ENCODE measurements at places on chromosomes 4 and X. TPM values are rescaled to one million over a fixed set of nuclear protein-coding genes. Genes with fewer than 3 reads are reported as not detected.

GRCh38 chr4:95660719-95661118 is 111.9 kb upstream of the UNC5C start:
- H3K27ac ChIP-seq: no peak overlapping the region
- H3K4me1 ChIP-seq: no peaks in the 10 kb centered on the region
- H3K36me3 ChIP-seq: no peaks in the 10 kb centered on the region
- no peaks in the 10 kb centered on the region for H3K27me3 ChIP-seq

- H3K4me1 ChIP-seq: no peaks in the 10 kb centered on the region
- peak; percentile 14 for DNase-seq
- H3K4me3 ChIP-seq: no peak overlapping the region
- no peaks in the 10 kb centered on the region for H3K36me3 ChIP-seq
Measured at GRCh38 chr4:3747581-3747904, 18.6 kb upstream of the ADRA2C start.

- peaks cover 54% of the 10 kb centered on the region for H3K4me1 ChIP-seq
- no peaks in the 10 kb centered on the region for H3K36me3 ChIP-seq
- DNase-seq: no peak
- no peaks in the 10 kb centered on the region for H3K27me3 ChIP-seq
Measured at GRCh38 chr4:95363559-95363925, 185.2 kb downstream of the UNC5C start.

DNA sequence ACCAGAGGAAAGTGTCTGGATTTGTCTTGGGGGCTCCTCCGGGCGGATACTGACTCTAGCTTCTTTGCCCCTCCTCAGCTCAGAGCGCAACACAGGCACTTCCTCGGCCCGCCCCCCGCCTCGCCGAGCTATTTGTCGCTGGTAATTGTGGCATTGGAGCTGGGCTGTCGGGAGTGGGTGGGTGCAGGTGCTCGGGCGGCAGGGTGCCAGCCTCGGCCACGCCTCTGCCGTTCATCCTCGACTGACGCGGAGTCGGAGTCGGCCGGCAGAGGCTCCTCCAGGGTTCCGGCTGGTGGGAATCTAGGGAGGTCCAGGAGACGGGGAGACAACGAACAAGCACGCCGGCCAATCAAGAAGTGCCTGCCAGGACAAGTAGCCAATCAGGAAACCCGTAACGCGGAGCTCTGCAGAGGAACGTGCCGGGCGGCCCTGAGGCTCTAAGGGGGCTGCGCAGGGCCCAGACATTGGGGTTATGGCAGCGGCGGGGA is 3.9 kb upstream of the SYN1 start:
- no peak overlapping the region for H3K27ac ChIP-seq
- H3K4me1 ChIP-seq: no peaks in the 10 kb centered on the region
- DNase-seq: peak; percentile 68
- no peaks in the 10 kb centered on the region for H3K36me3 ChIP-seq
- H3K4me3 ChIP-seq: no peak overlapping the region

GRCh38 chr4:114077610-114078009 is 98.2 kb upstream of the ARSJ start:
- no peak overlapping the region for H3K4me3 ChIP-seq
- H3K27me3 ChIP-seq: no peaks in the 10 kb centered on the region
- no peak for DNase-seq
- H3K36me3 ChIP-seq: no peaks in the 10 kb centered on the region
- no peaks in the 10 kb centered on the region for H3K4me1 ChIP-seq
- H3K27ac ChIP-seq: no peak overlapping the region

- H3K4me3 ChIP-seq: no peak overlapping the region
- no peak overlapping the region for H3K27ac ChIP-seq
- peaks cover 15% of the 10 kb centered on the region for H3K27me3 ChIP-seq
- H3K36me3 ChIP-seq: no peaks in the 10 kb centered on the region
- no peaks in the 10 kb centered on the region for H3K4me1 ChIP-seq
- no peak for DNase-seq
Measured at GRCh38 chrX:71958281-71958675, 47.6 kb downstream of the NHSL2 start.

The SMIM31 gene
- not detected for polyA plus RNA-seq

DNA sequence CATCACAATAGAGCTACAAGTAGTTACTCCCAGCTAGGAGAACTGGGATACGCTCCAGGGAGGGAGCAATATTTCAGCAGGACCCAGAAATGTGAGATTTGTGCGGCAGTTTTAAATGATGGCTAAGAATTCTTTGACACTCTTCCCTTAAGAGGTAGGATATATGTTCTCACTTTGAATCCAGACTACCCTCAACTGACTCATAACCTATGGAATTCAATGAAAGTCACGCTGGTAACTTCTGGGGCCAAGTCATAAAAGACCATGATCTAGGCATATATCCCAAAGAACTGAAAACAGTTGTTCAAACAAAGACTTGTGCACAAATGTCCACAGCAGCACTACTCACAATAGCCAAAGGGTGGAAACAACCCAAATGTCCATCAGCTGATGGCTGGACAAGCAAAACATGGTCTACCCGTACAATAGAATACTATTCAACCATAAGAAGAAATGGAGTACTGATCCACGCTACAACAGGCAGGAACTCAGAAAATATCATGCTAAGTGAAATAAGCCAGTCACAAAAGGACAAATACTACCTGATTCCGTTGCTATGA is 10.5 kb downstream of the CD99L2 start:
- H3K4me1 ChIP-seq: no peaks in the 10 kb centered on the region
- H3K36me3 ChIP-seq: no peaks in the 10 kb centered on the region
- DNase-seq: no peak
- no peak overlapping the region for H3K27ac ChIP-seq

The F11 gene
- not detected for polyA plus RNA-seq

DNA sequence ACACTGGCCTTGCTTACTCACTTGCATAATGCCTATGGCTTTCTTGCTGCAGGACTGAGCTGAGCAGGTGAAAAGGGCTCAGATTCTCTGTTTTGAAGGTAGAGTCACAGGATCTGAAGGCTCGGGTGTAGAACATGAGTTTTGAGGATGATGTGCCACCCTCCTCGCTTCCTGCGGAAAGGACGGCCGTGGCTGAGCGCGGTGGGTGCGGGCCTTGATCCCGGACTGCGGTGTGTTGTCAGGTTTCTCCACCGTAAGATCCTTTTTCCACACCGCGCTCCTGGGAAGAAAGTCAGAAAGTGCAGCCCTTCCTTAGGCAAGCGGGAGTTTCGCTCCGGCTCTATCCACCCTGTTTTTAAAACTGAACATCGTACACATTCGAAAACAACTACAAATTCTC is 36.2 kb downstream of the ZFP42 start:
- no peaks in the 10 kb centered on the region for H3K27me3 ChIP-seq
- no peak overlapping the region for H3K27ac ChIP-seq
- H3K4me3 ChIP-seq: no peak overlapping the region
- no peaks in the 10 kb centered on the region for H3K36me3 ChIP-seq

The ING2 gene
- polyA plus RNA-seq: 27.5 TPM

DNA sequence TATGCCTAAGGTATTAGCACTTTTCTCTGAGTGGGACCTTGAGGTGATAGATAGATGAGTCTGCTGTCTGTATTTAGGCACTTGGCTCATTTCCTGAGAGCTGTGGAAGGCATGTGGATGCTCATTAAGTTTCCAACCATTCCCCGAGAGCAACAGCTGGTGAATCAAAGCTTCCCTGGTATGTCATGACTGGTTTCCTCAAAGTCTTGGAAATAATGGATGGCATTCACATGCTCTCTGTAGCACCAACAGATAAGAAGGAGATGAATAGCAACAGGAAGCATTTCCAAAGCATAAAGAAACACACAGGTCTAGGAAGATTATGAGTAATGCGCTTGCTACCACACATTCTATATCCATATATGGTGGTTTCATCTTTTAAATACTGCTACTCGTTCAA is 118.3 kb upstream of the ETNPPL start:
- H3K4me1 ChIP-seq: no peaks in the 10 kb centered on the region
- no peaks in the 10 kb centered on the region for H3K36me3 ChIP-seq
- H3K4me3 ChIP-seq: no peak overlapping the region
- H3K27me3 ChIP-seq: no peaks in the 10 kb centered on the region
- H3K27ac ChIP-seq: no peak overlapping the region
- no peak for DNase-seq

GRCh38 chr4:3311095-3311372 is 18.2 kb downstream of the RGS12 start:
- DNase-seq: no peak
- H3K27ac ChIP-seq: no peak overlapping the region
- no peaks in the 10 kb centered on the region for H3K27me3 ChIP-seq
- no peaks in the 10 kb centered on the region for H3K36me3 ChIP-seq

- no peaks in the 10 kb centered on the region for H3K36me3 ChIP-seq
- no peaks in the 10 kb centered on the region for H3K27me3 ChIP-seq
- H3K27ac ChIP-seq: no peak overlapping the region
- no peak overlapping the region for H3K4me3 ChIP-seq
Measured at GRCh38 chr4:152815078-152815477, 35.3 kb downstream of the ARFIP1 start.

DNA sequence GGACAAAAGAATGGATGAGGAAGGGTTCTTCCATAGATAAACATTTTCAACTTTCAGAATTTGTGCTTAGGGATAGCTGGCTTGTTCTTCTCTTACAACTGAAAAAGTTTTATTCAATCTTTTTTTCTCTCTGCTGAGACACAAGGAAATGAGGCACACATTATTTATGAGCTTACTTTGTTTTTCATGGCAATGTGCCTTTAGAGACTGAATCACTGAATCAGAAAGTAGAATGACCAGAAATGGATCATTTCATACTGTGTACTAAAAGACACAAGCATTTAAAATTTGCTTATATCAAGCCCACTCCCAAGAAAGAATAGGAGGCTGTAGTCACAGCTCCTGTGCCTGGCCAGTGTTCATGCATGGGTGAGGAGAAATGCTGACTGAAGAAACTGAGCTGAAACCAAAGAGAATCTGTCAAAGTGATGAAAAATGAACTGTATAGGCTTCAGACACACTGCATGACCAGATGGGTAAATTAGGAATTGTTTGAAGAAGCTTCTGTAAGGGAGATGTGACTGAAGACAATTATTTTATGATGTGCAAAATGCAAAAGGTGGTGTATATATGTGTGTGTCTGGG is 413.8 kb downstream of the RAPGEF2 start:
- no peak overlapping the region for H3K27ac ChIP-seq
- no peaks in the 10 kb centered on the region for H3K27me3 ChIP-seq
- no peak overlapping the region for H3K4me3 ChIP-seq
- no peaks in the 10 kb centered on the region for H3K36me3 ChIP-seq
- peaks cover 5% of the 10 kb centered on the region for H3K4me1 ChIP-seq

- no peak overlapping the region for H3K4me3 ChIP-seq
- DNase-seq: no peak
- no peak overlapping the region for H3K27ac ChIP-seq
- no peaks in the 10 kb centered on the region for H3K4me1 ChIP-seq
Measured at GRCh38 chr4:33184657-33185290, 2464.6 kb downstream of the PCDH7 start.

- no peak for DNase-seq
- no peaks in the 10 kb centered on the region for H3K4me1 ChIP-seq
- H3K27me3 ChIP-seq: no peaks in the 10 kb centered on the region
- no peaks in the 10 kb centered on the region for H3K36me3 ChIP-seq
- no peak overlapping the region for H3K4me3 ChIP-seq
Measured at GRCh38 chrX:31421441-31421840, 349.6 kb upstream of the FTHL17 start.

GRCh38 chrX:97199501-97199900 is 315.8 kb downstream of the RPA4 start:
- H3K4me3 ChIP-seq: no peak overlapping the region
- no peaks in the 10 kb centered on the region for H3K36me3 ChIP-seq
- peaks cover 3% of the 10 kb centered on the region for H3K27me3 ChIP-seq
- H3K4me1 ChIP-seq: no peaks in the 10 kb centered on the region
- no peak for DNase-seq
- H3K27ac ChIP-seq: no peak overlapping the region

The AFF1 gene
- 9.9 TPM for polyA plus RNA-seq

- peaks cover 9% of the 10 kb centered on the region for H3K36me3 ChIP-seq
- DNase-seq: no peak
- H3K4me1 ChIP-seq: no peaks in the 10 kb centered on the region
- no peak overlapping the region for H3K27ac ChIP-seq
- no peak overlapping the region for H3K4me3 ChIP-seq
Measured at GRCh38 chrX:18927558-18927957, 56.4 kb downstream of the PHKA2 start.

GRCh38 chrX:84715315-84715714 is 213.1 kb upstream of the HDX start:
- no peaks in the 10 kb centered on the region for H3K4me1 ChIP-seq
- peaks cover 5% of the 10 kb centered on the region for H3K27me3 ChIP-seq
- no peaks in the 10 kb centered on the region for H3K36me3 ChIP-seq

DNA sequence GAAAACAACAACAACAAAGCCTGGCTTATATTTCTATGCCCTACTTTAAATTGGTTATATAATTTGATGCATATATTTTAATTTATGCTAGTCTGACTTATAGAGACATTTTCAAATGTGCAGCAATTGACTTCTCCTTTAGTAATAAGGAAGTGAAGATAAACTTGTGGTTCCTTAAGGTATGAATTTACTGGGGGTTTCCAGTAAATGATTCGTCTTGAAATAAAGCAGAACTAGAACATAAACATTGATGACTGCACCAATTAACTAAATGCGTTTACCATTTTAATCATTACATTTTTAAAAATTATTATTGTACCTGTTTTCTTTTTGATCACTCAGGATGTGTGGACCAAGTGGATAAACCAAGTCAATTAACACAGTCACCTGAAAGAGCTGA is 99.6 kb upstream of the CCSER1 start:
- no peaks in the 10 kb centered on the region for H3K27me3 ChIP-seq
- no peaks in the 10 kb centered on the region for H3K36me3 ChIP-seq
- no peak for DNase-seq
- no peak overlapping the region for H3K27ac ChIP-seq

The SMARCAD1 gene
- 9.0 TPM for polyA plus RNA-seq

DNA sequence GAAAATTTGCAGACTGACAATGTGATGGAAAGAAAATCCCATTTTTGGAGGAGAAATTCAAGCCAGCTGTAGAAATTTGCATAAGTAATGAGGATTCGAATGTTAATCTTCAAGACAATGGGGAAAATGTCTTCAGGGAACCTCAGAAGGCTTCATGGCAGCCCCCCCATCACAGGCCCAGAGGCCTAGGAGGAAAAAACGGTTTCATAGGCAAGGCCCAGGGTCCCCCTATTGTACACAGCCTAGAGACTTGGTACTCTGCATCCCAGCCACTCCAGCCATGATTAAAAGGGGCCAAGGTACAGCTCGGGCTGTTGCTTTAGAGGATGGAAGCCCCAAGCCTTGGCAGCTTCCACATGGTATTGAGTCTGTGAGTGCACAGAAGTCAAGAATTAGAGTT is 303.6 kb upstream of the PCDH7 start:
- H3K4me3 ChIP-seq: no peak overlapping the region
- DNase-seq: no peak
- H3K4me1 ChIP-seq: no peaks in the 10 kb centered on the region
- no peaks in the 10 kb centered on the region for H3K36me3 ChIP-seq
- H3K27ac ChIP-seq: no peak overlapping the region
- H3K27me3 ChIP-seq: no peaks in the 10 kb centered on the region

Measured in adrenal gland (tissue), 19 donors.